NCI-H1092 (cell line): ENCODE measurements at places on chromosomes 4 and X.

GRCh38 chrX:150958177-150958576 lies 25.0 kb upstream of the HMGB3 start:
- DNase-seq, result no peak

GRCh38 chrX:132876523-132877338 lies 81.7 kb downstream of the HS6ST2 start:
- DNase-seq, result no peak

- peak; percentile 34 for DNase-seq
These were observed 19.1 kb upstream of the TEX13B start for GRCh38 chrX:108001218-108001814.

DNA sequence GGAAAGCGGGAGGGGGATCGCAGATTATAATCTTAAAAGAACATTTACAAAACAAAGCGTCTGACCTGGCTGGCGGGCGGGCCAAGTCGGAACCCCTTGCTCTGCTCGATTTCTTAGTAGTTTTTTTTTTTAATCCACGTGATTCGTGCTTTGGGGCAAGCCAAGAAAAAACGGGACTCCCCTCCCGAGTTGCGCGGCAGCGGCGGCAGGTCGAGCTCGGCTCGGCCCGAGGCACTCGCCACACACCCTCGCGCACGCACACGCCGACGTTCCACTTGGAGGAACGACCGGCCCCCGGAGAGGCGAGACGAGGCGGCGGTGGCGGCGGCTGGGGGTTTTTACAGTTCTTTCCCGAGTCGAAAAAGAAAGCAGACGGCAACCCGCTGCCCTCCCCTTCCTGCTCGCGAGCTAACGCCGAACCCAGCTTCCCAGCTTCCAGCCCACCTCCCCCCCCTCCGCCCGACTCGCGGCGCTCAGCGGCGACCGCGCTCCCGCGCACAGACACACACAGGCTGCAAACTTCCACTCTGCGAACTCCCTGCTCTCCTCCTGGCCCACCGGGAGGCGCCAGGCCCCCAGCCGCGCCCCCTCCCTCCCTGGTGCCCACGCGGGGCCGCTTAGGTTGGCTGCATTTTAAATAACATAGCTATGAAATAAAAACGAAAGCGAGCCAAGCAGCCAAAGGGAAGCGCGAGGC lies 1.2 kb downstream of the BCOR start:
- no peak for DNase-seq

- no peak for DNase-seq
These were observed 92.4 kb downstream of the ATRX start for GRCh38 chrX:77693594-77693993.

- no peak for DNase-seq
These were observed 31.9 kb upstream of the TLR2 start for GRCh38 chr4:153652051-153652784.

- no peak for DNase-seq
These were observed 125.5 kb upstream of the ARMCX2 start for GRCh38 chrX:101785142-101785541.

GRCh38 chrX:42673301-42673810 lies 104.6 kb downstream of the PPP1R2C start:
- DNase-seq, result no peak

GRCh38 chr4:85557016-85557901 lies 82.3 kb downstream of the ARHGAP24 start:
- no peak for DNase-seq

GRCh38 chrX:44967221-44967620 lies 94.2 kb downstream of the KDM6A start:
- DNase-seq, result no peak

DNA sequence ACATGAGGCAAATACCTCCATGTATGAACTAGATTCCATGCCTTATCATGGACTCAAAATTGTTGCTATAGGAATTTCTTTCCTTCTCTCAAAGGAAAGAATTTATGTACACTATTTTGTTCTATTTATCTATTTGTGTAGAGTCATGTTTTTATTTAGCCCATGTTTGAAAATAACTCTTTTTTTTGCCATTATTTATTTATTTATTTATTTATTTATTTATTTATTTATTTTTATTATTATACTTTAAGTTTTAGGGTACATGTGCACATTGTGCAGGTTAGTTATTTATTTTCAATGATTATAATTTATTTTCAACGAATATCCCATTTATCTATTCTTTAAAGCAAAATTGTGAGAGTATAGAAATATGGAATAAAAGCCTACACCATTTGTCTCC lies 177.9 kb downstream of the MAGEE1 start:
- DNase-seq, result no peak
